ENCODE measurements at places on chromosomes 2 and 18.

DNA sequence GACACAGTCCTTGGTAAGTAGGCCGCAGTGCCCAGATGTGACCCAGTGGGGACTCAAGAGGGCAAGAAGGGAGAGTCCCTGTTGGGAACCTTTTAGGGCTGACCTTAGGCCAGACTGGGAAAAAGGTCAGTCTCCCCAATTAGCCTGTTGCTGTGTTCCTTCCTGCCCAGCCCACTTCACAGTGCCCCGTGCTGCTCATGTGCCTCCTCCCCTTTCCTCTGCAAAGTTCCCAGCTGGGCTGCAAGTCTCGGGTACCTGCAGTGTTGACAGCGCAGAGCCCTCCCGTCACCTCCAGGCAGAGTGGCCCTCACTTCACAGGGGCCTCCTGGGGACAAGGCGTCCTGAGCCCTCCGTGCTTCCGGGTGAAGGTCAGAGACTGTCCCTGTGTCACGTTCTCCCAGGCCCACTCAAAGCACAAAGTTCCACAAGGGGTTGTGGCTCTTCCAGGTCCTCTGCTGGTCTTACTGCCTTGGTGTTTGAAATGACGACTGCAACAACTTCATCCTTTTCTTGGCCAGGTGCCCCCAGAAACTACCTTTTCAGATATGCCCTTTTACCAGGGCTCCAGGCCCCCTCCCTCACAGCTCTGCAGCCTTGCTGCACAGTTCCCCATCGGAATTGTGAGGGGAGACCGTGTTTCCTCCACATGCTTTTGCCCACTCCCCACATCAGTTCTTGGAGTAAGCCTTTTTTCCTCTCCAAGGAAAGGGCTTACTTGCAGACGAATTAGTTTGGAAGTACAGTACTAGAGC, 225.8 kb downstream of the ALPK2 start:
- H3K4me3 ChIP-seq: no peak overlapping the region
- no peaks in the 10 kb centered on the region for H3K36me3 ChIP-seq
- peak overlapping the region; percentile 16 for H3K27ac ChIP-seq
- H3K4me1 ChIP-seq: peaks cover 5% of the 10 kb centered on the region

- peak overlapping the region; percentile 76 for H3K27ac ChIP-seq
- DNase-seq: no peak
- H3K4me1 ChIP-seq: peaks cover 29% of the 10 kb centered on the region
- H3K36me3 ChIP-seq: peaks cover 8% of the 10 kb centered on the region
- H3K4me3 ChIP-seq: no peak overlapping the region
Measured at GRCh38 chr2:149800624-149801542, 213.3 kb upstream of the MMADHC start.

- H3K4me1 ChIP-seq: peaks cover 23% of the 10 kb centered on the region
- no peaks in the 10 kb centered on the region for H3K36me3 ChIP-seq
- H3K4me3 ChIP-seq: no peak overlapping the region
- no peak for DNase-seq
Measured at GRCh38 chr18:31789409-31789808, 28.7 kb upstream of the SLC25A52 start.

- H3K27ac ChIP-seq: no peak overlapping the region
- H3K4me1 ChIP-seq: peaks cover 32% of the 10 kb centered on the region
- H3K36me3 ChIP-seq: no peaks in the 10 kb centered on the region
Measured at GRCh38 chr2:209578394-209579001, 154.7 kb downstream of the MAP2 start.

GRCh38 chr2:122754561-122754960, 999.1 kb downstream of the TSN start:
- no peaks in the 10 kb centered on the region for H3K36me3 ChIP-seq
- no peak overlapping the region for H3K4me3 ChIP-seq
- H3K4me1 ChIP-seq: peaks cover 14% of the 10 kb centered on the region
- no peaks in the 10 kb centered on the region for H3K27me3 ChIP-seq

GRCh38 chr2:46555011-46555410, 75.6 kb downstream of the TMEM247 start:
- peak overlapping the region; percentile 30 for H3K4me3 ChIP-seq
- DNase-seq: peak; percentile 62
- H3K36me3 ChIP-seq: peaks cover 29% of the 10 kb centered on the region
- peak overlapping the region; percentile 78 for H3K27ac ChIP-seq

- H3K36me3 ChIP-seq: peaks cover 55% of the 10 kb centered on the region
- H3K4me3 ChIP-seq: no peak overlapping the region
- H3K4me1 ChIP-seq: no peaks in the 10 kb centered on the region
- H3K27ac ChIP-seq: no peak overlapping the region
- DNase-seq: no peak
Measured at GRCh38 chr2:4947911-4948310, 744.3 kb upstream of the SOX11 start.

DNA sequence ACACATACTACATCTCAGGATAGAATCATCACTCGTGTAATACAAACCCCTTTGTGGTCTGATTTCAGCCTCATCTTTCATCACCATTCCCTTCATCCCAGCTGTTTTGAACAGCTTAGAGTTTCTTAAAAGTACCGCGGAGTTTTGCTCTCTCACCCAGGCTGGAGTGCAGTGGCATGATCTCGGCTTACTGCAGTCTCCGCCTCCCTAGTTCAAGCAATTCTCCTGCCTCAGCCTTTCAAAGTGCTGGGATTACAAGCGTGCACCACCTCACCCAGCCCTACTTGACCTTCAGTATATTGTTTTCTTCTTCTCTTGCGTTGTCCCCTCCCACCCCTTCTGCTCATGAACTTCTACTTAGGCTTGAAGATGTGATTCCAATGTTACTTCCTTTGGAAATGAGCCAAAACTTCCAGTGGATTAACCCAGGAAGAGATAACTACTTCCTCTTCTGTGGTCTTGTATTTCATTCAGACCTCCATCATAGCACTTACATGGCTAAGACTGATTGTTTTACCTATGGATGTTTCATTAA, 15.8 kb downstream of the ERLEC1 start:
- no peak overlapping the region for H3K4me3 ChIP-seq
- H3K36me3 ChIP-seq: peaks cover 12% of the 10 kb centered on the region
- H3K27ac ChIP-seq: 0 out of 2 replicates have a peak overlapping the region, but pooled peaks have one; percentile 0
- DNase-seq: no peak

- H3K27ac ChIP-seq: peak overlapping the region; percentile 73
- DNase-seq: no peak
- H3K27me3 ChIP-seq: no peaks in the 10 kb centered on the region
- H3K36me3 ChIP-seq: peaks cover 92% of the 10 kb centered on the region
Measured at GRCh38 chr2:190979906-190980629, 33.9 kb downstream of the STAT1 start.

- H3K27me3 ChIP-seq: no peaks in the 10 kb centered on the region
- peaks cover 16% of the 10 kb centered on the region for H3K36me3 ChIP-seq
- peaks cover 9% of the 10 kb centered on the region for H3K4me1 ChIP-seq
- DNase-seq: no peak
- no peak overlapping the region for H3K4me3 ChIP-seq
- peak overlapping the region; percentile 31 for H3K27ac ChIP-seq
Measured at GRCh38 chr18:70322928-70323327, 34.1 kb downstream of the SOCS6 start.

DNA sequence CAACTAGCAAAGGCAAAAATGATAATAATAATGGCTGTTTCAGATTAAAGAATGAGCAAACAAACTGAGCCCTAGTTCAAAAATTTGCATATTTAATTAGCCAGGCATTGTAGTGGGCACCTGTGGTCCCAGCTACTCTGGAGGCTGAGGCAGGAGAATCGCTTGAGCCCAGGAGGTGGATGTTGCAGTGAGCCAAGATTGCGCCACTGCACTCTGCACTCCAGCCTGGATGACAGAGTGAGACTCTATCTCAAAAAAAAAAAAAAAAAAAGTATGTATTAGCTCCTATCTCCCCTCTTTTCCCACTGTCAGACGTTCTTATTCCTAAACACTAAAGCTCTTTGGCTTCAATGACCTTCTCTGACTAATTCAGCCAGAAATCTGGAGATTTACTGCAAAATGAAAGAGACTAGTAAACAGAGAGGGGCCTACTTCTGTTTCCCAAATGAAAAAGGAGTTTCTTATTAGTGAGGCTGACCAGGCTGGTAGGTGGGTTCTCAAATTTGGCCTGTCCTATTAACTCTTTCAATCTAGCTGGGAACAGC, 3.9 kb upstream of the SRBD1 start:
- H3K36me3 ChIP-seq: no peaks in the 10 kb centered on the region
- DNase-seq: no peak
- H3K4me3 ChIP-seq: no peak overlapping the region

DNA sequence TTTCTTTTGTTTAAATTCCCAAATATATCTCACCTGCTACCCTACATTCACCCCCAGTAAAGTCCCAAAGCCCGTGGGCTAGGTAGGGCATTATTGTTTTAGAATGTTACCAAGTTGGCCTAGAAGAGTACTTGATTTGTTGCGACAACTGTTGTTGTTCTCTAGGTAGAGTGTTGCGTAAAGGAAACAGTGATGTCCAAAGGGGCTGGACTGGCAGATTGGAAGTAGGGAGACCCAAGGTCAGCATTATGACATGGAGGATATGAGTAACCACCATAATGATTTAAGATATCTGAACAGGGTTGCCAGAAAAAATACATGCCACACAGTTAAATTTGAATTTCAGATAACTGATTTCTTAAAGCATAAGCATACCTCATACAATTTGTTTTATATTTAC, 39.2 kb downstream of the SCN1A start:
- DNase-seq: no peak
- H3K4me3 ChIP-seq: no peak overlapping the region
- no peaks in the 10 kb centered on the region for H3K36me3 ChIP-seq

DNA sequence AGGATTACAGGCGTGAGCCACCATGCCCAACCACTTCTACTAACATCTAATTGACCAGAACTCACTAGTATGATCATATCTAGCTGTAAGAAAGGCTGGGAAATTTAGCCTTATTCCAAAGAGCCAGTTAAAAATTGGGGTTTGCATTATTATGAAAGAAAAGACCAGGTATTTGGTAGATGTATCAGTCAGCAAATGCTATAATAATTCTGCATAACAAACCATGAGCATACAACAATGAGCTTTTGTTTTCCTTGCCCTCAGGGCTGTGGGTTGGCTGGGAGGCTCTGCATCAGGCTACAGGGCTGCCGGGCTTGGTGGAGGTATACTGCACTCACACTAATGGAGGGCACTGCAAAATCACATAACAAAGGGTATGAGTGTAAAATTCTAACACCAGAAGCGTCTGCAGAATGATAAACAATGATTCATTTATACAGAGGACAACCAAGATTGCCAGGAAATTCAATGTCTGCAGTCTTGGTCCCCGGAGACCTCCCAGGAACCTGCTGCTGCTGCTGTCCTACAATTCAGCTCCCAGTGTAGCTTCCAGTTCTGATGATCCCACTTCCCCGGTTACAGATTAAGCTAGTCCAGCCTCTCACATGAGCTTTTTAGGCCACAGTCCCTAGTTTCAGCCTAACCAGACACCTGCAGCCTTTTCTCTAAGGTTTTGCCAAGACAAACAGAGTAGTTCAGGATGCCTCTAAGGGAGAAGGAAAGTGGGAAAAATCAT, 32.2 kb upstream of the ST3GAL5 start:
- no peak for DNase-seq
- no peak overlapping the region for H3K4me3 ChIP-seq
- H3K27ac ChIP-seq: no peak overlapping the region
- H3K27me3 ChIP-seq: no peaks in the 10 kb centered on the region
- no peaks in the 10 kb centered on the region for H3K36me3 ChIP-seq

DNA sequence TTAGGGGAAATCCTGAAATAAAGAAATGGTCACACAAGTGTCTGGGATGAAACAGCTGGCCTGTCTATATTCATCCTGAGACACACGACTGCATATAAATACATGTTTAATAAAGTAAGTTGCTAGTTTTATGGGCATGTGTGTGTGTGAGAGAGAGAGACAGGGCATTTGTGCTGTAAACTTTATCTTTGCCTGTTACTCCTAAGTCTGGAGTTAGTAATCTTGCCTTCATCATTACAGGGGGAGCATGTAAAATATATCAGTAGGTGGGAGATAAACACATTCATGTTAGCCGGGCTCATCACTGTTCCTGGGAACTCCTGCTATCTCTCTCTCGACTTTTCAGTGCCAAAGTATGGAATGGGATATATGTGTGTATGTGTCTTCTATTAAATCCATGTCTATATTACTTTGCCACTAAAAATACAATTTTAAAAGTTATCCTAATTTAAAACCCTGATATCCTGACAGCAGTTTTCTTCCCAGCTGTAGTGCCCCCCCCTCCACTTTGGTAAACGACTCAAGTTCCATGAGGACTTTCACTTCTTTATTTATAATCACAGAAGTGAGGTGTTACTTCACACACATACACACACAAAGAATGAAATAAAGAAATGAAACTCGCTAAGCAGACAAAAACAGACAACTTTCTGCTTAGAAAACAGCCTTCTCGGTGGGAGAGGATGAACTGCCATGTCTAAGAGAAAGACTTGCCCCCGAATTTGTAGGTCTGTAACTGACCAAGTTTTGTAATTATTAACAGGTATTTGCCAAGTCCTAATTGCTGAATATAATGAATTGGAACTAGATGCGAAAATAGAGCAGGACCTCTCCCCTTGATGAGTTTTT, 947 bp downstream of the ZEB2 start:
- H3K4me1 ChIP-seq: peaks cover 47% of the 10 kb centered on the region
- DNase-seq: no peak
- peaks cover 37% of the 10 kb centered on the region for H3K27me3 ChIP-seq

DNA sequence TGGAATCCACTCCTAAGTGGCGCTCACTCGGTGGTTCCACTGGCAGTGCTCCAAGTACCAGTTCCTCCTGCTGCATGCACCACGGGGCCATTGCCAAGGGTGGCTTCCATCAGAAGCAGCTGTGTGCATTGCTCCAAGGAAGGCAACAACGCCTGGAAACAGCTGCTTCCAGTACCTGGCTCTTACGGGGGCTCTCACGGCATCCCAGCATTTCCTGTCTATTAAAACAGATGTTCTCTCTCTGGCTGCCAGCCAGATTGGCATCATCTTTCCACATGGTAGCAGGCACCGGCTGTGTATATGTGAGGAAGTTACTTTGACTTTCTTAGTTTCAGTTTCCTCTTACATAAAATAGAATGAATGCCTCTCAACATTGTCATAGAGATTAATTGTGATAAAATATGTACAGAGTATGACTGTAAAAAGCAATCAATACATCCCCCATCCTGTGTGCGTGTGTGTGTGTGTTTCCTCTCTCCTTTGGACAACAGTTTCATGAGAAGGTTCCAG, 84.9 kb downstream of the CMPK2 start:
- peaks cover 76% of the 10 kb centered on the region for H3K36me3 ChIP-seq
- no peak overlapping the region for H3K27ac ChIP-seq
- no peak for DNase-seq
- H3K4me1 ChIP-seq: no peaks in the 10 kb centered on the region
- H3K4me3 ChIP-seq: no peak overlapping the region

DNA sequence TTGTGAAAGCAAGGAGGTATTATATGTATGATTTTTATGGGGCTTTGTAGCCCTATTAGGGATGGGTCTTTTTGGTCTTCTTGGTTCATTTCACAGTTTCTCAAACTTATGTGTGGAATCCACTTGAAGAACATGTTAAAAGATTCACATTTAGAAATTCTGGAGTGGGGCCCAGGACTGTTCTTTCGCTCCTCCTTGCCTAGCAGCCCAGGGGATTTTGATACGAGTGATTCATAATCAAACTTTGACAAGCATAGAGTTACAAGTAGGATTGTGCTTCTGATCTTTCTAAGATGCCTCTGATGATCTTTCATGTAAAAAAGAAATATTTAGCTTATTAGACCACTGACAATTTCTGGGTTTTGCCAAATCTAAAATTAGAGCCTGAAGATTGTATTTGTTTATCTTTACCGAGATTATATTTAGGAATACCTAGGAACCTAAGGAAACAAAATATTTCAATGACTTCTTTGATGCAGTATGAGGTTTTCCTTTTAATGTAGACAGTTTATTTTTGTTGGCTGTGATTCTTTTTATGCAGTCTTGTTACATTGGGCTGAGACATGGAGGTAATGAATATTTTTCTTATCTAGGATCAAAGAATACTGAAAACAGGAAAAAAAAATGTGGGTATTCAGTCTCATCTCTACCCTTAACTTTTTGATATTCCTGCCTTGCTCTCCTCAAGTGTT, 324.0 kb downstream of the PARD3B start:
- H3K4me1 ChIP-seq: peaks cover 21% of the 10 kb centered on the region
- no peaks in the 10 kb centered on the region for H3K27me3 ChIP-seq
- peaks cover 9% of the 10 kb centered on the region for H3K36me3 ChIP-seq
- DNase-seq: no peak
- H3K27ac ChIP-seq: no peak overlapping the region
